Jurkat, Clone E6-1 (cell line): ENCODE measurements at places on chromosomes 11 and 22.
A peak's percentile ranks its signal among the peaks of the same experiment; 100 is the strongest.

- DNase-seq = no peak
Measured at GRCh38 chr11:56910785-56911184, 77.9 kb upstream of the OR5AK2 start.

GRCh38 chr11:58813693-58814092 is 30.8 kb downstream of the GLYATL2 start:
- peak; percentile 7 for DNase-seq

DNA sequence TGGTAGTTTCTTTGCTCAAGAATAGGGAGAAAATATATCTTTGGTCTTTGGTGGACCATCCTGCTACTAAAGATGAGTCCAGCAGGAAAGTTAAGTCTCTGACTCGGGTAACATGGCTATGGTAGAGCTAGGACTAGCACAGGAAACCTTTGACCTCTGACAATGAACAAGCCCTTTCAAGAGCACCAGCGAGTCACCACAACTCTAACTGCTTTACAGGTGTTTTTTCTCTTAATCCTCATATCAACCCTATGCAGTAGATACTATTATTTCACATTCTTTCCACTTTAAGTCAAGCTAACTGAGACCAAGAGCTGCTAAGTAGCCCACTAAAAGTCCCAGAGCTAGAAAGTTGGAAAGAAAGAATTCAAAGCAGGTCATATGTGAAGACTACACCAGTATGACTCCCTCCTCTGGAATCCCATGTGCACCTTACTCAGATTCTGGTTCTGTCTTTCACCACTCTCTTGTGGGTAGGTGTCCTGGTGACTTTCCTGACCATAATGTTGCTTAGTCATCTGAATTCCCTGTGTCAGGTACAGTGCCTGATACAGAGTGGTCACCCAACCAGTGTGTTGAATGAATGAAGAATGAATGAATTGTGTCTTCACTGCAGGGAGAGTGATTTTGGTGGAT is 53.8 kb upstream of the ME3 start:
- no peak for DNase-seq

GRCh38 chr11:130499828-130500227 is 51.4 kb downstream of the ADAMTS15 start:
- DNase-seq = no peak

DNA sequence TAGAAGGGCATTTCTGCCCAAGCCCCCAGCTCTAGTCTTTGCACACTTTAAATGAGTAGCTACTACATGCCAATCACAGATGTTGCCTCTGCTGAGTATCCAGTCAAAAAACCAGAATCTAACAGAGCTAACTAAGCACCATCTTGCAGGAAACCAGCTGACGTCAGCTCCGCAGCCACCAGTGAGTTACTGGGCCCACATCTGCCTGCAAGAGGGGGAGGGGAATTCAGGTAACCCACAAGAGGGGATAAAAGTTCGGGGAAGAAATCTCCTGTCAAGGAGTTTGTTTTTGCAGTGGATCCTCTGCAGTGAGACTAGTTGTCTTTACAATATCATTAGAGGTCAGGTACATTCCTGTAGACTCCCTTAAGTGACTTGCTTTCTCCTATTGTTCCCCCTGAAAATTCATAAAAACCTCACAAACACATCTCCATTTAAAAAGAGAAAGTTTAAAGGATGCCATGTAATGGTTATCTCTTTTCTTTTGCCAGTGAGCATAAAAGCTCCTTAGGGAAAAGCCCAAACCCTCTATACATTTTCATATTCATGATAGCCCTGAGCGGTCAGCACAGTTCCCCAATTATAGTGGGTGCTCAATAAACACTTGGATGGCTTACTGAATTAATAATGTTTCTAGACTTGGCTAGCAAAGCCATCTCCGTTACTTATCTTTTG is 9.3 kb downstream of the CD44 start:
- no peak for DNase-seq
